AG20443 (cell line): ENCODE measurements at places on chromosomes 6 and 20.

- DNase-seq = peak; percentile 73
These were observed at the start of gene POU3F2 for GRCh38 chr6:98834060-98835031. POU3F2 (plus strand) TSS chr6:98834574; CDS start chr6:98834874, 300 bp downstream.

GRCh38 chr6:79949233-79949632 is 1.9 kb upstream of the ELOVL4 start:
- DNase-seq = peak; percentile 25

GRCh38 chr6:31952140-31952805 is 6.4 kb downstream of the CFB start:
- peak; percentile 83 for DNase-seq

GRCh38 chr20:24994470-24995368 is 2.2 kb upstream of the APMAP start:
- peak; percentile 81 for DNase-seq

- DNase-seq = no peak
These were observed 34.6 kb upstream of the ADGRF1 start for GRCh38 chr6:47076422-47077344.

- DNase-seq = no peak
These were observed 12.9 kb upstream of the EFCAB8 start for GRCh38 chr20:32845786-32846185.

- DNase-seq = no peak
These were observed 952 bp upstream of the BRPF3 start for GRCh38 chr6:36195471-36196112.

DNA sequence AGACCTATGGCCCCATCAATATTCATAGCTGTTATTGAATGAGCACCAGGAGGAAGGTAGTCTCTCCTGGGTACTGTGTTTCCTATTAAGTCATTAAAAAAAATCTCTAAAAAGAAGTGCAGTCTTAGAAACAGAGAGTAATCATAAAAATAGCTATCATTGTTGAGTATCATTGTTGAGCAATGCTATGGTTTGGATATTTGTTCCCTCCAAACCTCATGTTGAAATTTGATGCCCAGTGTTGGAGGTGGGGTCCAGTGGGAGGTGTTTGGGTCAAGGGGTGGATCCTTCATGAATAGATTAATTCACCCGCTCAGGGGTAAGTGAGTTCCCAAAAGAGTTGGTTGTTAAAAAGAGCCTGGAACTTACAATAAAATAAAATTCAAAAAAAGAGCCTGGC is 88.1 kb upstream of the IYD start:
- no peak for DNase-seq

GRCh38 chr6:15911753-15912504 is 217.0 kb upstream of the MYLIP start:
- no peak for DNase-seq

GRCh38 chr6:90764001-90764400 is 177.1 kb upstream of the MAP3K7 start:
- DNase-seq = no peak

DNA sequence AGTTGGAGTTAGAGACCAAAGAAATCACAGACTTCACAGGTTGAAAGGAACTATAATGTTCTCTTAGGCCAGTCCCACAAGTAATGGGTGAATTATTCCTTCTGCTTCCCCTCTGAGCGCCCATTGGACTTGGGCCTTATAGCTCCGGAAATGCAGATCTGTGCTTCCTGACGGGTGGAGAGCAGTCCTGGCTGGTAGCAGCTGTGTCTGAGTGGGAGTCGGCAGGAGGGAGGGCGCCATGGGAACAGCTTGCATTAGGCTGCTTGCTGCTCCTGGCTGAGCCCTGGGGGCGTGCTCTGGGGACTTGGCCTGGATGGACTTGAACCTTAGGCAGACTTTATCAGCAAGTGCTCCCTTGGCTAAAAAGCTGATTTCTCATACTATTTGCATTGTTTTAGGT is 18.4 kb upstream of the NUP153 start:
- peak; percentile 40 for DNase-seq

DNA sequence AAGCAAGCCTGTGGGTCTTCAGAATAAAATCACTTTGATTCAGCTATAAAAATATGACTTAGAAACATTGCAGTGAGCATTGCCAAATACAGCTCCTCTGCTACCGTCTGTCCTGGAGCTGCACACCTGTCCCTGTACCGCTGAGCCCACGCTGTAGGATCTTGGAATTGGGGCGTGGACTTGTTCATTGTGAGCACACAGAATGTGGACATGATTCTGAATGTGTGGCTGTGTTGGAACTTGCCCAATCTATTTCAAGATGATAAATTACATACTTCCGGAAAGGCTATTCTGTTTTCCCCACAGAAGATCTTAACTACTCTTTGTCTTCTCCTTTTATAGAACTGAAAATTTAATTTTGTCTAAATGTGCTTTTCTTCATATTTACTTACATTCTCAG is 107.3 kb downstream of the UST start:
- no peak for DNase-seq

GRCh38 chr6:53647462-53648094 is 18.0 kb downstream of the KLHL31 start:
- DNase-seq = no peak

- no peak for DNase-seq
These were observed 265.8 kb upstream of the PLCB4 start for GRCh38 chr20:8803065-8803464.

DNA sequence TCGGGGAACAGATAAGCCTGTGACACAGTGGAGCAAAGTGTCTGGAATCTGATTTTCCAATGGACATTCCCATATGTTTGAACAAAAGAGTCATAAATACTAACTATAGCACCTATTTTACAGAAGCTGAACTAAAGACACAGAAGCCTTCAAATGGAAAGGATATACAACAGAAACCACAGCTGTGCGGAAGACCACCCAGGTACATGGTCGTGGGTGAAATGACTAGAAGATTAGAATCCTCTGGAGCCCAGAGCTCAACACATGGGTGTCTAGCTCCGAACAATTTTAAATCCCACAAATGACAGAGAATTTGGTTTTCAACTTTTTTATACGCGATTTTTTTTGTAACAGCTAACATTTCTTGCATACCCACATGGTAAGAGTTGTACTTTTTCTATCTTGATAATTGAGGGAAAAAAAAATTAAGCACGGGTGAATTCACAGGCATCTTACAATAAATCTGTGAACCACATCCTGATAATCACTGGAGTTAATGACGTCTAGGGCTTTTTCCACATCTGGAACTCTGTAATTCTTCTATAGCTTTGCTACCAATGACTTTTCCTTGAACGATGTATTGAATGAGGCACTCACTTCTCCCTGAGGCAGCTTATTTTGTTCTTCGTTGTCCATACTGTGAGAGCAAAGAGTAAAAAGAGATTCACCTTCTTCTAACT is 271.1 kb upstream of the AGPAT4 start:
- DNase-seq = no peak

DNA sequence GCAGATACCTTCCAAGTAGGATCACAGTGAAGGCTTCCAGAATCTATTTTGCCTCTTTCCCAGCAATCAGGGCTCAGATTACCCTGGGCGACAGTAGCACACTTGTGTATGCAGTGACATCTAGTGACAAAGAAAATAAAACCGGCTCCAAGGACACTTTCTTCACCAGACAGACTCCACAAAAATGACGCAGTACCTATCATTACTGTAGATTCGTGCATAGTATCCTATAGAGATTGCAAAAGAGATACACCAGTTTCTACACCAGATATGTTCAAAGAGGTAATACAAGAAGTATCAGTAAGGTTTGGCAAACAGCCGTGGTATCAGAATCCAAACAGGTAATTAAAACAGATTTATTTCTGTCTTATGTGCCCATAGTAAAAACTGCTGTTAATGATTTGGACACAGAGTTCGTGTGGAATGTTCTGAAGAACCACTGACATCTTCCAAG is 600.4 kb upstream of the JAG1 start:
- peak; percentile 76 for DNase-seq

GRCh38 chr6:73826571-73826970 is 130.6 kb downstream of the CD109 start:
- DNase-seq = no peak

DNA sequence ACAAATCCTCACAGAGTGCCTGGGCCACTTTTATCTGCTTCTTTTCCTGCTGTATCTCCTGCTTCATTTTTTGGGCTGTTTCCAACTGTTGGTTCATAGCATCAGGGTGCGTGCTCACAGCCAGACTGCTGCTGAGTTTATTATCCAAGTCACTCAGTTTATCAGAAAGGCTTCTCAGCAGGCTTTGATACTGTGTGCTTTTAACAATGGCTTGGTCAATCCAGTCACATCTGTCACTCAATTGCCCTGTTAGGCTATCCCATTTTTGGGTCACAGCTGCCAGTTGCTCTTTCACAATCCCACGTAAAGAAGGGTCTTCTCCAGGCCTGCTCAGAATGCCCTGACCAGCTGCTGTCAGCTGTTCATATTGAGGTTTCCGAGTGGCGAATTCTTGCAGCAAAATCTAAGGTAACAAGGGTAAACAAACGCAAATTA is 87.2 kb downstream of the DST start:
- DNase-seq = peak; percentile 13

GRCh38 chr20:59608396-59608795 is 4.1 kb downstream of the PHACTR3 start:
- no peak for DNase-seq

DNA sequence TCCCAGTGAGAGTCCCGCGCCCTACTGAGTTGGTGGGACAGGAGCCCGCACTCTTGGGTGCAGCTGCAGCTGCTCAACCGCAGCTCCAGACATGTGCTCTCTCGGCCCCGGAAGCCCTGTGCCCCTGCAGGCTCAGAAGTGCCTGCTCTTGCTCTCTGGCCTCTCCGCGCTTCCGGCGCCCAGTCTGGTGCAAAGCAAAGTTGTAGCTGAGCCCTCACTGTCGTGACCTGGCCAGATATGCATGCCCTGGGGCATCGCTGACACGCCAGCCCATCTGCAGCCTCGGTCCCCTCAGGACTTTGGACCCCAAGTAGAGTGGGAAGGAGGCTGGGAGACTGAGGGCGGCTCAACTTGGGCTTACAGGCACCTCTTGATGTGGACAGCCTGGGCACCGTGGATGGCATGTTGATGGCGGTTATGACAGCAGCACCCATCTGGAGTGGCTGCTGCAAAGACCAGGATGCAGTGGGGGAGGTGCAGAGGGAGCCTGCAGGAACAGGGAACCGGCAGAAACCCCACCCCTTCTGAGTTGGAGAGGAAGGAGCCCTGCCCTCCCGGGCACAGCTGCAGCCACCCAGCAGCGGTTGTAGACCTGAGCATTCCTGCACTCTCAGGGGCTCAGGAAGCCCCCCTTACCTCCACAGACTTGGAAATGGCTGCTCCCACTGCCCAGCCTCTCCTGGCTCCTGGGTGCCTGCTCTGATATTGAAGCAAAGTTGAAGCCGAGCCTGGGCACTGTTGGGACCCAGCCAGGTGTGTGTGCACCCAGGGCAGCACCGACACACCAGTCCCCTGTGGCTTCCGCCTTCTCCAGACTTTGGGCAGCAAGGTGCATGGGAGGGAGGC is 462.6 kb downstream of the TBC1D32 start:
- DNase-seq = no peak

DNA sequence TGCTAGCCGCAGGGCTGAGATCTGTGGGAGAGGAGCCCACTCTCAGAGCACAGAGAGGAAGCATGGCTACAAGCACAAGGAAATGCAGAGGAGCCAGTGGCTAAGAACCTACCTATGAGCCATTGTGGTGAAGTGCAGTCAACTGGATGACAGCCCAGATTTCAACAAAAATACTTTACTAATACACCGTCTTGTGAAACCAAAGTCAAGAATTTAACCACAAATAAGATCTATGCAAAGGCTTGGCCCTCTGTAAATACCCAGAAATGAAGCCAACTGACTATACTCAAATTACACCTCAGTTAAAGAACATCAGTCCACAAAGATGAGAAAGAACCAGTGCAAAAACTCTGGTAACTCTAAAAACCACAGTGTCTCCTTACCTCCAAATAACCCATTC is 40.1 kb upstream of the PTCHD4 start:
- DNase-seq = no peak

DNA sequence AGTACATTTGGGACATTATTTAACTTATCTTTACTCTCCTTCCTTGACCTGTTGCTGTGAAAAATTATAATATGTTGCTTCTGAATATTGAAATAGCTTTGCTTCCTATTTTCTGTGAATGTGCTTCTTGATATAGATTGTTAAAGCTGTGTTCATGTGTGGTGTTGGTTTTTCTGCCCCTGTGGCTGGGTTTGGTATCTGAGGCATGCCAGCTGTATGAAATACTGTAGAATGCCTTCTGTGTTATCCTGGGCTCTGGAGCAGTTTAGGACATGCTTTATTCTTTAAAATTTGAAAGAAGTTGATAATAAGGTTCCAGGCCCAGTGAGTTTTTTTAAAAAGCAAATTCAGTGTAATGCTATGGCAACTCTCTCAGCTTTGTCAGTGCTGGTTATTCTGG is 71.7 kb downstream of the HIVEP1 start:
- peak; percentile 20 for DNase-seq
